H4 (cell line): ENCODE measurements at places on chromosomes 1 and 21. TPM values are rescaled to one million over a fixed set of nuclear protein-coding genes. Genes with fewer than 3 reads are reported as not detected.

- DNase-seq = no peak
Measured at GRCh38 chr1:8698012-8698630, 119.3 kb downstream of the RERE start.

The AIRE gene
- total RNA-seq = not detected in 2 replicates

The FMO2 gene
- total RNA-seq = not detected in 2 replicates

The KRTAP11-1 gene
- not detected in 2 replicates for total RNA-seq

- DNase-seq = no peak
Measured at GRCh38 chr1:227891223-227891954, 56.3 kb downstream of the WNT9A start.

GRCh38 chr21:14585122-14585521, 39.0 kb upstream of the SAMSN1 start:
- DNase-seq = no peak

- no peak for DNase-seq
Measured at GRCh38 chr1:2368053-2368744, 23.2 kb downstream of the MORN1 start.

The RGS1 gene
- 2.4 and 4.5 TPM in 2 replicates for total RNA-seq

- no peak for DNase-seq
Measured at GRCh38 chr1:167456524-167456923, 61.8 kb downstream of the CD247 start.

The CRTC2 gene
- total RNA-seq = 6.5 and 7.0 TPM in 2 replicates

- DNase-seq = peak; percentile 55
Measured at GRCh38 chr1:108719656-108720435, 7.1 kb downstream of the FNDC7 start.

- DNase-seq = no peak
Measured at GRCh38 chr1:34587761-34588160, 167.1 kb upstream of the GJB5 start.

- no peak for DNase-seq
Measured at GRCh38 chr1:184514447-184514846, 127.6 kb downstream of the C1orf21 start.

DNA sequence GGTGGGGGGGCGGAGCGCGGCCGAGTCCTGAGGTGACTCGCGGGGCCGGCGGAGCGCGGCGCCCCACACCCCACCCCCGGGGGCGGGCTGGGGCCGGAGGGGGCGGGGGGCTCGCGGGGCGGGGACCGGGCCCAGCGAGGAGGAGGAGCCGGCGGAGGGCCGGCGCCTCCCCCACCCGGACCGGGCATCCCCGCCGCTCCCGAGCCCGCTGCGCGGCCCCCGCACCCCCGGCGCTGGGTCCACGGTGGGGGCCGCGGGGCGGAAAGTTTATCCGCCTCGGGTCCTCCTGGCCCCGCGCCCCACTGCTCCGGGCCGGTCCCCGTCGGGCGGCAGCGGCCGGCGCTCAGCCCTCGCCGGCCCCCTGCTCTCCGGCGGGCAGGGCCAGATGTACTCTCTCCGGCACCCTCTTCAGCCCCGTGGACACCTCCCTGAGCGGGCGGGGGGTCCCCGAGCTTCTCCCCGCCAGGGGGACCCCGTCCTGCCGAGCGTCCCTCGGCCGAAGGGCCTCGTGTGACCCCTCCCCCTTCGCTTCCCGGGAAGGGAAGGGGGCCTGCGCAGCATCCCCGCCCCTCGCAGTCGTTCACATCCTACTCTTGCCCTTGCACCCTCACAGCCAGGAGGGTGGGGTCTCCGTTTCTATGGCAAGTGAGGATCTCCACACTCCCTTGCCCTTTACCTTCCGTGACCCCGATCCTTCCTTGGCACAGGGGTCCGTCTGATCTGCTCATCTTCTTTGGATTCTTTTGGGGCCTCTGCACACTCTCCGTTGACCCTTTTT, 663 bp downstream of the CAMTA1 start:
- no peak for DNase-seq
